AG04450 (cell line): ENCODE measurements at places on chromosomes 6 and 20.

DNA sequence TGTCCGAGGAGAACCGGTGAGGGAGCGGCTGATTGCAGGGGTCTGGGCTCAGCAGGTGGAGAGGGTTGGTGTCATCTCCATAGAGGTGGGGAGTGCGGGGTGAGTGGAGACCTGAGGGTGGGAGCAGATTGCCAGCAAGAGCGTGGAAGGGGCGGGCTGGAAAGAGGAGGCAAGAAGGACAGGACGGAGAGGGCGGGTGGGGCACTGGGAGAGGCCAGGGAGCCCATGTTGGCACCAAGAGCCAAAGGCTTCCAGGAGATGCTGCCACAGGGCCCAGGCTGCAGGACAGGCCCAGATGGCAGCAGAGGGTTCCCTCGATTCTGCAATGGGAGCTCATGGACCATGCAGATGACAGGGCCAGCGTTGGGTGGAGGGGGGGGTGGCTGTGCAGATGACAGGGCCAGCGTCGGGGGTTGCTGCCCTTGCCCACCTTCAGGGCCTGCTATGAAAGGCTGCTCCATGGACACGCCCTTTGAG, 105.4 kb downstream of the TMEM242 start:
- no peak for DNase-seq

DNA sequence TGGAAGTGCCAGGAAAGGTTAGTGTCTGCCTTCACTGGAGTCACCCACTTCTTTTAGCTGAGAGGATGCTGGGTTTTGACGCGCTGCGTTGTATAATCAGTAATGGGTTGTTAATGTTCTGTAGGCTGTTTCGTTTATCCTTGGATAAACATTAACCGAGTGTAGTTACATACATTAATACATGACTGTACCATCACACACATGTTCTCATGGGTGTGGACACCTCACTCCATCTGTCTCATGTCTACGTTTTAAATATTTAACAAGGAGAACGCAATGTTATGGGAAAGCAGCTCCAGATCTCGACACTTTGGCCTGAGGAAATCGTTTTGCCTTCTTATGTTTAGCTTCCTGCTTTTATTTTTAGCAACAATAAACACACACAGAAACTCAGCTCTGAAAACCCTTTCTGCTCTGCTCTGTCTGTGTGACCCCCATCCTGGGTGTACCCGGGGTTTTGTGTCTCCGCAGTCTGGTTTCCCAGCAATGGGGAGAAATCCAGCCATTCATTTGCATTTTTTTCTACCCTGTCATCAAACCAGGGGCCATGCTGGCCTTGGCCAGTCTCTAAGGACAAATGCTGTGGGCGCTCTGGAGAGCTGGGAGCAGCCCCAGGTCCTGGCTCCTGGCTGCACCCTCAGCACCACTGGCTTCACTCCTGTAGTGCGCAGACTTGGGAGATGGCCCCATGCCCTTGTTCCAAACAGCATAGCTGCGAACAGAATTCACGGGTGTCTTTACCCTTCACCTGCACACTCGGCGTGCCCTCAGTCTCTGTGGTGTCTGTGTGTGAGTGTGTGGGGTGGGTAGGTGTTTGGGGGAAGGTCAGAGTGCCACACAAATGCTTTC, 110.8 kb downstream of the ERMARD start:
- DNase-seq, result no peak

DNA sequence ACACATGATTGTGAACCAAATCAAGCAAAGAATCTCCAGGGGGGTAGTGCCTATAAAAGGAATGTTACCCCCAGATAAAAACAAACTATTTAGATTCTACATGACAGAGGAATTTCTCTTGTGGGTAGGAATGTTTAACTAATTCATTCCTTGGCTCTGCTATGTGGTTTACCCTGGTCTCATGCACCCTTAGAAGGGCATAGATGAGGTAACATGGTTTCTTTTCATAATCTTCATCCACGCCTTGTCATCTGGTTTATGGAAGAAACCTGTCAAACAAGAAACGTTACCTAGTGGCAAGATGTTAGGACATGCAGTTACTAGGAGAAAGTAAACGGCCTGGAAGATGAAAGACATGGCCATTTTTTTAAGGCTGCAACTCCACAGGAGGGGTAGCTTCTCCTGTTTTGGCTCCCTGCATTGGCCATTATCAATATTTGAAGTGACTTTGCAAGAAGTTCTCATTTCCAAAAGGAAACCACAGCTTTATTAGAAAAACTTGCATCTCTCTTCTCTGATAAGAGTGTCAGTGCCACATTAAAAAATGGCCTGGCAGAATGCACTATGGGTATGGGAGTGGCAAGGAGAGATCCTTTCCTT, 45.5 kb downstream of the STX11 start:
- DNase-seq, result peak; percentile 41

DNA sequence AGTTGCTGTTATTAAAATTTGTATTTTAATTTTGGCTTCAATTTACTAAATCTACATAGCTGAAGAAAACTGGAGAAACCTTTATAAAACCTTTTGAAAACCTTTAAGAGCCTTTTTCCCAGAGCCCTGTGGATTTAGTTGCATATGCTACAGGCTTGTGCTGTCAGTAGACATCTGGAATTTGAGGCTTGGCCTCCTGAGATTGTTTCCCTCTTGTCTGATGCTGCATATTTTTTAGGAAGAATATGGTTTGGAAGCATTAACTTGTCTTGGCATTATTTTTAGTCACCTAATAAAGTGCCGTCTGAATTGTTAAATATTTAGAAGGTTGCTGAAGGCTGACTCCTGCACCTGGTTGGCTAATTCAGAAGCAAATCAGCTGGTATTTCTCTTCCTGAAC, 369.4 kb downstream of the UTRN start:
- no peak for DNase-seq

- DNase-seq, result no peak
These were observed 33.6 kb upstream of the SENP6 start for GRCh38 chr6:75568100-75568499.

GRCh38 chr6:14880677-14881076, 365.2 kb upstream of the JARID2 start:
- DNase-seq, result no peak

DNA sequence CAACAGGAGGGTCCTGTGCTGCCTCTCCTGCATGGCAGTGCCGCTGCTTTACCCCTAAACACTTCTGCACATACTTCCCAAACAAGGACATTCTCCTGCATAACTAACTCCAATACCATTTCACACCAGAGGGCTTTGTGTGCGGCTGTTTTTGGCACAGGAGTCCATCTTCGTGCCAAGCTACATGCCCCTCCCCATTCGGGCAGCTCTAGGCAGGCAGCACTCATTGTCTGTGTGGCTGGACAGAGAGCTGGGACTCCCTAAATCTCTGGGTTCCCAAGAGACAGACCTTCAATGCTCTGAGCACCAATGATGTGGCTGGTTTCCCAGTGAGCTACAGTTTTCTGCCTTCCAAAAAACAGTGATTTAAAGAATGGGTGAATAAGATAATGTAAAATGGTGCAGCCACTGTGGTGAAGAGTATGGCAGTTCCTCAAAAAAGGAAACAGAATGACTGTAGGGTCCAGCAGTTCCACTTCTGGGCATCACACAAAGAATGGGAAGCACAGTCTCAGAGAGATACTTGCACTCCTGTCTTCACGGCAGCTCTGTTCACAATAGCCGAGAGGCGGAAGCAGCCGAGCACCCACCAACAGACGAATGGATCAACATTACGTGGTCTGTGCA, 80.3 kb upstream of the DUSP22 start:
- no peak for DNase-seq

- no peak for DNase-seq
These were observed 11.7 kb downstream of the SIM1 start for GRCh38 chr6:100452998-100453397.

DNA sequence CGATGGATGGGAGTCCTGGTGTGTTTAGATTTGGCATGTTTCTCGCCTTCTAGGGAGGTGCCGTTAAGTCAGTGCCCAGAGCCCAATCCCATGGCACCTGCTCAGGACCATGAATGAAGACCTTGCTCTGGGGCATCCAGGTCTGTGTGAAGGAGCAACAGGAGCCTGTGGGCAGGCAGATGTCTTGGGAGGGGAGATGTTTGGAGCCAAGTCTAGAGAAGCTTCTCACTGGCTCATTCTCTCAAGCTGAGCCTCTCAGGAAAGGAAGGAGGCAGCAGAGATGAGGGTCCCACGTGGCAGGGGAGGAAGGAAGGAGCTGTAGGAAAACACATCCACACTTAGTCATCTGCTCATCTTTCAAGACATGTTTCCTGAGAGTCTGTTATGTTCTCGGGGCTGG, 9.5 kb upstream of the SIRPB1 start:
- DNase-seq, result no peak

DNA sequence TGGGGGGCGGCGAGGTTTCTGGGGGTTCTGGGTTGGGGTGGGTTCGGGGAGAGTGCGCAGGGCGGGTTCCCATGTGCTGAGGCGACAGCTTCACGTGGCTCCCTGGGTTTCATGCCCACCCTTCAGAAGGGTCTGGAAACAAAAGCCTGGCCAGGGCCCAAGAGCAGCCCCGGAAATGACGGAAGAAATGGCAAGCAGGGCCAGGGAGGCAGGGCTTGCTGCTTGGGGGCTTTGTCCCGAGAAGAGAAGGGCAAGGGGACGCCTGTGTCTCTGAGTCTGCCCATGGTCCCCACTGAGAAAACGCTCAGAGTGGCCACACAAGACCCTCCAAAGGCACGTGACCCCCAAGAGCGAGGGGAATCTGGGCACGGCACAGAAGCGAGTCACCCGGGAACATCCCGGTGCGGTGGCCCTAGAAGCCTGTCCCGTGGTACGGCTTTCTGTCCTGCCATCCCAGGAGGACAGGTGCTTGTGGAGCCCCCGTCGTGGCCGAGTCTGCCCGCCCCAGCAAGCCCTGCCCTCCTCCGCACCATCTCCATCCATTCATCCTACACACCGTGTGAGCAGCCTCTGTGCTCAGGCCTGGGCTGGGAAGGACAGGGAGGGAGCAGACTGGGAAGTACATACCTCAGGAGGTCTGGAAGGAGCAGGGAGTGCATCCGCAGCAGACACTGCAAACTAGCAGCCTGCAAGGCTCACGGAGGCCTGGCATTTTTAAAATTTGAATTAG, 9.0 kb downstream of the NPEPL1 start:
- no peak for DNase-seq

DNA sequence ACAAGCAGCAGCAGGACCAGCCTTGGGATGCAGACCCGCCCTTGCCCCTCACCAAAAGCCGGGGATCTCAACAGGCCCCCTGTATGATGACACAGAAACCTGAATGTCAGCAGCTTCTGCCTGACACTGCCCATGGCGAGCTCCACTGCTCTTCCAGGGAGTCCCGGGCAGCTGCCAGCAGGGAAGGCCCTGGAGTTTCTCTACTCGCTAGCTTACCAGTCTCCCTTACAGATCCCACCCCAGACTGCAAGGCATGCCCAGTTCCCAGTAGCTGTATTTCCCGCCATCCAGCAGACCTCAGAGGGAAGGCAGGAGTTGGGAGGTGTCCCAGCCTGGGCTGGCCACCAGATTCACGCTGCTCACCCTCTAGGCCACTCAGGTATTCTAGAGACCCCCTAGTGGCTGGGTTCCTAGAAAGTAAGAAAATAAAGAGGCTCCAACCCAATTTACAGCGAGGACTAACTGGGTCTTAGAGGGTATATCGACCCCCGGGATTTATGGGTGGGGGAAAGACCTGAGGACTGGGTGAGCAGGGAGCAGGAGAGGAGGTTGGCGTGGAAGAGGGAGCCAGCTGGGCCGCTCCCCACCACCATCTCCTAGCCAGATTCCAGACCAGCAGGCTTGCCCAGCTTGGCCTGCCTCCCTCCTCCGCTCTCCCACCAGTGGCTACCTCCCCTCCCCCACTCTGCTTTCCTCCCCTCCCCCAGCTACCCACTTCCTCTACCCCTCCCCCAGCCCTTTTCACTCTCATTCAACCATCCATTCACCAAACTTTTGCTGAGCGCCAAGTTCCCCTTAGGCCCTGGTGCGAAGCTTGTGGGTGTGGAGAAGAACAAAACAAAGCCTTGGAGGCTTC, 9.7 kb upstream of the HMGA1 start:
- DNase-seq, result no peak

DNA sequence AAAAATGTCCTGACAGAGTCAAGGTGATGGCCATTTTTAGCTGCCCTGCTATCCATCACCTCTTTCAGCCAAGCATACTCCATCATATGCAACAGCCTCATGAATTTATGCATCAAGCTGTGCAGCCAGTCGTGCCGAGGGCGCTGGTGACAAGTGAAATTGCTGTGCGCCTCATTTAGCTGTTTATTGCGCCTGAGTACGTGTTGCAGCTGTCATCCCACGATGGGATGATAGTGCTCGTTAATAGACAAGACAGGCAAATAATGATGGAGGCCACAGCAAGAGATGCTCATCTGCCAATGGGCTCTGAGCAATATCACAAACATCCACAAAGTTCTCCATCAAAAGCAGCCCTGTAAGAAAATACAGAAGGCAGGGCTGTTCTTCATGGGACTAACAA, 562.3 kb upstream of the POU3F2 start:
- no peak for DNase-seq

- no peak for DNase-seq
These were observed 29.5 kb downstream of the KIF25 start for GRCh38 chr6:168026925-168027324.

GRCh38 chr6:107656401-107656800, 166.5 kb downstream of the SOBP start:
- no peak for DNase-seq

- DNase-seq, result no peak
These were observed 46.3 kb upstream of the NHSL1 start for GRCh38 chr6:138545621-138545980.

DNA sequence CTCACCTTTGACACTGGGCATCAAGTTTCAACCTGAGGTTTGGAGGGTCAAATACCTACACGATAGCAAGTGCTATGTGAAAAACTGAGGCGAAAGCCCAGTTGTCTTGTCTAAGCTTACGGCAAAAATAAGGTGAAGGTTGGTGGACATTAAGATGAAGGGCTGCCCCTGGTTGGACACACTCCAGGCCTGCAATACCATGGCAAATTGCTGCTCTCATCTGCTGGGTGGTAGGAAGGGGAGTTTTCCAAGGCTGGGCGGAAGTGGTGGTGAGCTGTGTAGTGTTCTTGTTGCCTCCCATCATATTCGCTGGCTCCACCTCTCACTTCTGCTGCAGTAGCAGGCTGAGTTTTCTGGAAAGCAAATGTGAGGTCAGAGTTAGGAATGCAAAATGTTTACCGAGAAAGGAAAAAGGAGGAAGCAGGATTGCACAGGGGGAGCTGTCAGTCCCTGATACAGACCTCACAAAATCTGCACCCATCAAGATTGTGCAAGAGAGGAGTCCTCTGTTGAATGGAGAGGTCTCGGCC, 33.7 kb downstream of the SCP2D1 start:
- no peak for DNase-seq

- no peak for DNase-seq
These were observed 167.6 kb upstream of the CST7 start for GRCh38 chr20:24781418-24781980.

DNA sequence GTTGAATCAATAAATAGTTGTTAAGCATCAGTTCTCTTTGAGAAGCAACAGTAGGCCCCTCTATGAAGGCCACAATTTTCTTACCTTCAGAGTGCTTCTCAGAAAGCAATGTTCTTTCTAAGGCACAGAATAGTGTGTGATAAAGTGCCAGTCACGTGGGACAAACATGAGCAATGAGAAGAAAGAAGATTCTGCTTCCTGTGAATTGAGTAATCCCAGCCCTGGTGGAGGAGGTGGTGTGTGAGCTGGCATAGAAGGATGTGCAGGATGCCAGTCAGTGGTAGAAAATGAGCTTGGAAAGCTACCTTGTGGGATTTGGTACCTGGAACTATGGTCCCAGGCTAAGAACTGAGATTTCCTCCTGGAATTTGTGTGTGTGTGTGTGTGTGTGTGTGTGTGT, 21.7 kb downstream of the KIZ start:
- DNase-seq, result no peak
